ENCODE measurements at places on chromosomes 12 and 14. TPM values are rescaled to one million over a fixed set of nuclear protein-coding genes. Genes with fewer than 3 reads are reported as not detected.

DNA sequence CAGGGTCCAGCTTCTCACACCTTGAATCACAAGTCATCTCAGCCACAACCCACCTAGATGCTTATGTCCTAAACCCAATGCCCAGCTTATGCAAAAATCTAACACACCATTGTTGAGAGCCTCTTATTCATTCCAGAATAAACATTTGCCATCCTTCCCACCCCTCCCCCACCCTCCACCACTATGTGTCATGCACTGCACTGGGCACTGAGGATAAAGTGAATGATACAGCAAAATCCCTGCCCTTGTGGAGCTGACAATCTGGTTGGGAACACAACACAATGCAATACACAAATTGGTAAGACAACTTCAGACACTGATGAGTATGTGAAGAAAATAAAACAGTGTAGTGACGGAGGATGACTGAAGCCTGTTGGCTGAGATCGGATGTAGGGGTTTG is 1.4 kb upstream of the GLTP start:
- peak overlapping the region; percentile 53 for H3K27ac ChIP-seq
- H3K36me3 ChIP-seq = no peaks in the 10 kb centered on the region
- H3K4me3 ChIP-seq = no peak overlapping the region

GRCh38 chr12:27653661-27654060 is 42.6 kb upstream of the REP15 start:
- H3K36me3 ChIP-seq = peaks cover 24% of the 10 kb centered on the region
- no peak overlapping the region for H3K4me3 ChIP-seq
- no peak for DNase-seq
- H3K27ac ChIP-seq = no peak overlapping the region

GRCh38 chr14:61330511-61330910 is 9.1 kb downstream of the PRKCH start:
- no peaks in the 10 kb centered on the region for H3K4me1 ChIP-seq
- DNase-seq = no peak

Gene KRT85
- total RNA-seq = not detected

Gene MSI1
- total RNA-seq = not detected

DNA sequence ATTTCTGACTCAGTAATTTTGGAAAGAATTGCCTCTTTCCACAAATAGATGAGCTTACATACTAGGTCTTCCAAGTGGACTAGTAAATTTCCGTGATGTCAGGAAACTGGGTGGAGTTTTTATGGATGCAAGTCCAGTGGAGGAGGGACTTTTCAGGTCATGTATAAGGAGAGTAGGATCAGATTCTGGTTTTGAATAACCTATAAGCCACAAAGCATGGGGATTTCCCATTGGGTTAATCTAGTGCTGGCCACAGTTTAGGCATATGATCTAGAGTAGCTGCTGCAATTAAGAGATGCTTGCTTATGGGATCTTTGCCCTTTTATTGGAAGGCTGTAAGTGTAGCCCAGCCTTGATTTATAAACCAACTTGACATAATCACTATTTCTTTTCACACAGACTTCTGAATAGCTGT is 33.8 kb downstream of the STK38L start:
- H3K27ac ChIP-seq = peak overlapping the region; percentile 80
- peaks cover 51% of the 10 kb centered on the region for H3K4me1 ChIP-seq
- peaks cover 1% of the 10 kb centered on the region for H3K27me3 ChIP-seq

Gene IRF2BPL
- 43.6 TPM for total RNA-seq

DNA sequence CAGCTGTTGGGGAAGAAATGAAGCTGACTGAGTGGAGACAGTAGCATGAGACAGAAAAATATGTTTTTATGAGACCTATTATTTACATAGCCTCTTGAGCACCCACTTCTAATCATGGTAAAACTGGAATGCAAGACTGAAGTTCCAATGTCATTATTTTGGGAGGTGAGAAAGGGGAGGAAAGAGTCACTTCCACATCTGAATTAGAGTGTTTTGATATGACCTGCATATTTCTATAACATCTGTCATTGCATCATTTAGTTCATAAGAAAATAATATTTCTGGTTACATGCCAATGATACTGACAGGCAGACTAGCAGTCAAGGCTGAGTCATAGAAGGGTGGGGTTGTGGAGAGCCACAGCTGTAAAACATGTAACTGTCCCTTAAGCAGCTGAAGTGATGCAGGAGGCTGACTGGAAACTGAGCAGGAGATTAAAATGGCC is 26.7 kb downstream of the NTN4 start:
- H3K4me1 ChIP-seq = peaks cover 65% of the 10 kb centered on the region
- peaks cover 32% of the 10 kb centered on the region for H3K36me3 ChIP-seq
- no peaks in the 10 kb centered on the region for H3K27me3 ChIP-seq
- peak overlapping the region; percentile 30 for H3K27ac ChIP-seq
- DNase-seq = peak; percentile 67

All from HFFc6 (cell line).